ENCODE measurements at places on chromosomes 4 and X.

GRCh38 chr4:184273166-184274147 is 55.8 kb upstream of the ENPP6 start:
- DNase-seq = no peak

DNA sequence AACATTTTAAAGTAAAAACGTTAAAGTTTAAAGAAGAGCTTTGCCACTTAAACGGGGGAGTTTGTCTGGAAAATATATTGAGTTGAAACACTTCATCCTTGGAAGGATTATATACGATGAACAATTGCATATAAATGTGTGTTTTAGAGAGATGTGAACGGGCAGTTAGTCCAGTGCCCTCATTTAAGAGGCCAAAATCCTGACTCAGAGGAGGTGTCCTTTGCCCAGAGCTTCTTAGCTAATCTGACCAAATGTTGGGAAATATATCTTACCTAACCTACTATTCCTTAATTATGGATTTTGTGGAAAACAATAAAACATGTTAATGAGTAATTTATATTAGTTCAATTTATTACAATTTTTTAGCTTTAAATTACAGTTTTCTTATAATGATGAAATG is 327.2 kb upstream of the DIPK2B start:
- no peak for DNase-seq

DNA sequence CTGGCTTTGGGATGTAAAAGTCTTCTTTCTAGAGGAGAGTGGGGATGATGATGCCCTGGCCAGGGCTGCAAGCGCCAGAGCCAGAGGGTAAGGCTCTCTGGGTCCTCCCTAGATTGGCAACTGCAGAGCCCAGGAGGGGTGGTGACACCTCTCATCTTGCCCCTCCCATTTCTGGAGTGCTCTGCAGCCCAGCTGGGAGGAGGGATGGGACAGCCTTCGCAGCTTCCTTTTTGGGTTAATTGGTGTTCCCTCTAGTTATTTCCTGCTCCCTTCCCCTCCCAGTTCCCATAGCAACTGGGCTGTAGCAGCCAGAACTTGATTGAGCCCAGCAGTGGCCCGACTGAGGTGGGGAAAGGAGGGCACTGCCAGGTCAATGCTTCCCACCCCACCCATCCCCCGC is 19.2 kb downstream of the NALF2 start:
- DNase-seq = no peak

GRCh38 chr4:10086506-10087120 is 30.0 kb downstream of the WDR1 start:
- DNase-seq = no peak

GRCh38 chrX:77427611-77428010 is 19.6 kb upstream of the FGF16 start:
- DNase-seq = no peak
